ENCODE measurements at places on chromosomes 7 and 10.

DNA sequence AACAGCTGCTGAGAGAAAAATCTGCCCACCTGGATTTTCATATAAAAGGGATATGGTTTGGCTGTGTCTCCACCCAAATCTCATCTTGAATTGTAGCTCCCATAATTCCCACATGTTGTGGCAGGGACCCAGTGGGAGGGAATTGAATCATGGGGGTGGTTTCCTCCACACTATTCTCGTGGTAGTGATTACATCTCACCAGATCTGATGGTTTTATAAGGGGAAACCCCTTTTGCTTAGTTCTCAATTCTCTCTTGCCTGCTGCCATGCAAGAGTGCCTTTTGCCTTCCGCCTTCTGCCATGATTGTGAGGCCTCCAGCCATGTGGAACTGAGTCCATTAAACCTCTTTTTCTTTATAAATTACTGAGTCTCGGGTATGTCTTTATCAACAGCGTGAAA lies 20.8 kb upstream of the MKI67 start:
- no peak for DNase-seq

GRCh38 chr7:130292682-130293257 lies at the start of gene CPA4:
TSS of gene CPA4 (plus strand) at chr7:130293161. CDS start at chr7:130293181, 20 bp downstream.
- DNase-seq: peak; percentile 70

DNA sequence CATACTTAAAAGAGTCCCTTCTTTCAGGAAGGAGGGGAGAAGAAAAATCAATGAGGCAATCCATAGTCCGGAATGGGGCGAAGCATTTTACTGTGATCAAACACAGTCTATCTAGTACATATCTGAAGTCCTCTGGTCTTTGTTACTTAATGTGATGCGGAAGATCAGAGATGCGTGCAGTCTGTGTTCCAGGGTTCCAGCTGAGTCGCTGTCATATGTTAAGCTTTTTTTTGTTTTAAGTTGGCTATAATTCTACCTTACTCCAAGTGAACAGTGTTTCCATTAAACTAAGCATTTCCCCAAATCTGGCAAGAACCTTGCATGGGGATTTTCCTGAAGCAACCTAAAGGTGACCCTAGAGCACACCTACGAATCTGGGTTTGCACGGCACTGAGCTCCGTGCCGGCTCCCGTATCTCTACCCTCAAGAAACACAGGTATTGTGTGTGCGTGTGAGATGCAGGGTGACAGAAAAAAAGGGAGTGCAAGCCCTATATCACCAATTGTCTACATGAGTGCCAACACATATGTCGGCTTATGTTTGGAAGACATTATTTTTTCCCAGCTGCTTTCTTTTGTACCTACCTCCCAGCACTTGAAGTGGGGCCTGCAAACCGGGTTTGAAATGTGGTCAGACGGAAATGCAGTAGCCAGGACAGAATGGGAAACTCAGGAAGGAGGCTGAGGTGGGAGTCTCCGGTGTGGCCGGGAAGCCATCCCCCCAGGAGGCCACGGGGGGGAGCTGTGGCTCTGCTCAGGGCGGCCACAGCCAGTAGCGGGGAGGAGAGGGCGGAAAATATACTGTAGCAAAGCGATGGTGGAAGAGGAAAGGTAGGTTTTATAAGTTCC lies 435.8 kb upstream of the MGMT start:
- DNase-seq: peak; percentile 39

DNA sequence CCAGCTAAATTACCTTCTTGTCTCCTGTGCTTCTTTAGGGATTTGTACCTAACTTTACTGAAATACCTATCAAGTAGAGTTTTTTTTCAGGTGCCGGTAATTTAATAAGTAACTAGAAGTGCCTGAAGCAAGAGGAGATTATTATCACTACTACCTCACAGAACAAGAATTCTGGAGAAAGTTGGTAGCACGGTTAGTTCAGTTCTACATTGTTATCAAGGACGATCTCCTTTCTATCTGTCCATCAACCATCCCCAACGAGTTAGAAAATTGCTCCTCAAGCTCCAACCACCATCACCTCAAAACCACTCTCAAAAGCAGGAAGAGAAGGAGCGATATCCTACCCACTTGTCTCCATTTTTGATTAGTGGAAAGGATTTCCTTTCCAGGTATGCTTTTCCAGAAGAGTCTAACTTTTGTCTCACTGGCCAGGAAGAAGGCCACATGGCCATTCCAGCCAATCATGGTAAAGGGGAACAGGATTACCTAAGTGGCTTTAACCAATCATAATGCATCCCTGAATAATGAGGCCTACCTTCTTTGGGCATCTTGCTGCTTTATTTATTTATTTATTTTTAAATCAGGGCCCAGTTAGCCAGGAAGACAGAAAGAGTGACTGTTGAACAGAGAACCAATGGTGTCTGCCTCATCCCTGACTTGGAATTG lies 265.2 kb downstream of the SNX13 start:
- no peak for DNase-seq

DNA sequence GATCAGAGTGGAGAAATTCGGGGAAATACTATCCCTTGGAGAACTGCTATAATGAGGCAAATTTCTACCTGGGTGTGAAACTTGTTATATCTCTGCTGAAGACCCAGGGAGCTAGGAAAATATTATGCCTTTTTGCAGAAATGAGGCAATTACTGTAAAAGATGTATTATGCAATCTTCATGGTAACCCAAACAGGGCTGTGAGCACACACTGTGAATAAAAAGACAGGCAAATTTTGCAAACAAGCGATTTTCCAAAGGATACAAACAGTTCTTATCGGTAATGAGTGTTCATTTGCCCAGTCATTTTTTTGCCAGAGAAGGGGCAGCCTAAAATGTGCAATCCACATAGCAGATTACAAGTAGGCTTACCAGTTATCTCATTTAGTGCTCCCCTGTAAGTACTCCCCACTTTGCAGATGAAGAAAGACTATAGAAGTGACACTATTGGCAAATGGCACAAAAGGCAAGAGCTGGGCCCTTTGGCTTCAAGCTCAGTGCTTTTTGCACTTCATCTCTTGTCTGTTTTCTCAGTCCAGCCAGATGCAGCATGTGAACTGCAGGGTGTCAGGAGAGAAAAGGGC lies 205.8 kb downstream of the HECW1 start:
- no peak for DNase-seq

DNA sequence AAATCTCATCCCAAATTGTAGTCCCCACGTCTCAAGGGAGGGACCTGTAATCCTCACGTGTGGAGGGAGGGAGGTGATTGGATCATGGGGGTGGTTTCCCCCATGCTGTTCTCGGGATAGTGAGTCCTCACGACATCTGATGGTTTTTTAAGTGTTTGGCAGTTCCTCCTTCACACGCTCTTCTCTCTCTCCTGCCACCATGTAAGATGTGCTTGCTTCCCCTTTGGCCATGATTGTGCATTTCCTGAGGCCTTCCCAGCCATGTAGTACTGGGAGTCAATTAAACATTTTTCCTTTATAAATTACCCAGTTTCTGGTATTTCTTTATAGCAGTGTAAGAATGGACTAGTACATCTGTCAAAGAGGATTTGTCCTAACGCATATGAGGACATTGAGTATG lies 59.5 kb downstream of the RGS10 start:
- DNase-seq: no peak
